ENCODE measurements at places on chromosomes 7 and 10.

DNA sequence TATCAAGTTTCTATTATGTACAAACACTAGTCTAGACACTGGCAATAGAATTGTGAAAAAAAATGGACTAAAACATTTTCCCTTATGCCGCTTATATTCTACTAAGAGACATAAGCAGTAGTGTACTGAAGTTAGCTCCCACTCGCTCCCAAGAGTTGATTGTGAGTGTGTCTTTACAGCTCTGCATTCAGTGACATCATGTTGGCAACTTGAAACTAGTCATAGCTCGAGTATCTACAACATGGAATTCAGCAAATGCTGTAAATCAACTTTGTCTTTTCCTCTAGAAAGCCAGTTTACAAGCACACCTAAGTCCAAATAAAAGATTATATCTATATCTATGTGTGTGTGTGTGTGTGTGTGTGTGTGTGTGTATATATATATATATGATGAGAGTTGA lies 58.8 kb upstream of the MAGI2 start:
- DNase-seq, result no peak

- no peak for DNase-seq
These were observed 31.1 kb downstream of the ENKUR start for GRCh38 chr10:24984906-24985305.

- DNase-seq, result no peak
These were observed 13.6 kb downstream of the WBP1L start for GRCh38 chr10:102757323-102757722.

GRCh38 chr7:132255115-132255797 lies 321.0 kb downstream of the PLXNA4 start:
- no peak for DNase-seq

DNA sequence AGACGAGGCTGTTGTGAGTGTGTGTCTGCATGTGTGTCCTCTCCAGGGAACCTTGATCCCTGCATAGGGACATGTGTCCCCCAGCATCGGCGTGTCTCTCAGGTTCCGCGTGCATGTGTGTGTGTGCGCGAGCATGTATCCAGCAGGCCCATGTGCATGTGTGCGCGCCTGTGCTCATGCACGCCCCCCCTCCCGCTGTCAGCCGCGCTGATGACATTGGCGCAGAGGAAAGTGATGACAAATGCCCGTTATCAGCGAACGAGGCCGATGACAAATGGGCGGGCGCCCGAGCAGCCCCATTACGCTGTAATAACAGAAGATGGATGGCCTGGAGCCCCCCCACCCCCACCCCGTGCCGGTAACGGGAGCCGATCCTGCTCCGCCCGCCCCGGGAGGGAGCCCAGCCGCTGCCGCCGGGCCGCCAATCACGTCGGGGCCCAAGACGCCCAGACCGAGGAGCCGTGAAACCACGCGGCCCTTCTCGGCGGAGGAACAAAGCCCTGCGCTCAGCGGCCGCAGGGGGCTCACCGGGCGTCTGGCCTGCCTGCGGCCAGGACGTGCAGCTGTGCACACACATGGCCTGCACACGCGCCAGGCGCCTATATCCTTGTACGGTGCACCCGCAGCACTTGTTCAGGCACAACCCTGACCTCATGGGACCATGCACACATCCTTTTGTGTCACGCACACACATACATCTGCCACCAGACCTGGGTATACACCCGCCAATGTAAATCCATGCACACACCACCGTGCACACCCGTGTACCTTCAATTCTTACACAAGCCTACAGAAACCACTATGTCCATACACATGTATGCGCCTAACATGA lies 21.5 kb downstream of the POLL start:
- peak; percentile 50 for DNase-seq

DNA sequence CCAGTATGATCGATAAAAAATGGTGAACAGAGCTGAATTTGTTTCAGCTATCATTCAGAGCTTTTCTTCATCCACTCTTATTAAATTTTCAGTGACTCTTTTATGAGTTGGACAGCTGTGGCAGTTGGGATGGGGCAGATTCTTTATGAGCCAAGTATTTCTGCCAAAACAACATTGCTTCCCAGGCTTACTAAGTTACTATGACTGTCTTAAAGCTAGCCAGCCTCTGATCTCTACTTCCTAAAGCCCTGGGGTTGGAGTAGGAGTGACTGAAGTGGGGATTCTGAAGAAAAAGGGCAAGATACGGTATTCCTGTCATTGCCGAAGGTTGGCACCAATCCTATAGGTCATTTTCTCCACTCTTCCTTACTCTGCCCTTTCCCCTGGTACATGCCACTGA lies 12.7 kb downstream of the RPP30 start:
- no peak for DNase-seq

- DNase-seq, result no peak
These were observed 85.4 kb downstream of the MALRD1 start for GRCh38 chr10:19133992-19134391.

GRCh38 chr10:66799474-66799873 lies 126.4 kb upstream of the LRRTM3 start:
- no peak for DNase-seq

GRCh38 chr7:24336461-24336860 lies 52.5 kb downstream of the NPY start:
- DNase-seq, result no peak

- no peak for DNase-seq
These were observed 105.5 kb upstream of the CSTF2T start for GRCh38 chr10:51804866-51805265.

GRCh38 chr7:103432712-103433111 lies 13.3 kb downstream of the SLC26A5 start:
- DNase-seq, result no peak

DNA sequence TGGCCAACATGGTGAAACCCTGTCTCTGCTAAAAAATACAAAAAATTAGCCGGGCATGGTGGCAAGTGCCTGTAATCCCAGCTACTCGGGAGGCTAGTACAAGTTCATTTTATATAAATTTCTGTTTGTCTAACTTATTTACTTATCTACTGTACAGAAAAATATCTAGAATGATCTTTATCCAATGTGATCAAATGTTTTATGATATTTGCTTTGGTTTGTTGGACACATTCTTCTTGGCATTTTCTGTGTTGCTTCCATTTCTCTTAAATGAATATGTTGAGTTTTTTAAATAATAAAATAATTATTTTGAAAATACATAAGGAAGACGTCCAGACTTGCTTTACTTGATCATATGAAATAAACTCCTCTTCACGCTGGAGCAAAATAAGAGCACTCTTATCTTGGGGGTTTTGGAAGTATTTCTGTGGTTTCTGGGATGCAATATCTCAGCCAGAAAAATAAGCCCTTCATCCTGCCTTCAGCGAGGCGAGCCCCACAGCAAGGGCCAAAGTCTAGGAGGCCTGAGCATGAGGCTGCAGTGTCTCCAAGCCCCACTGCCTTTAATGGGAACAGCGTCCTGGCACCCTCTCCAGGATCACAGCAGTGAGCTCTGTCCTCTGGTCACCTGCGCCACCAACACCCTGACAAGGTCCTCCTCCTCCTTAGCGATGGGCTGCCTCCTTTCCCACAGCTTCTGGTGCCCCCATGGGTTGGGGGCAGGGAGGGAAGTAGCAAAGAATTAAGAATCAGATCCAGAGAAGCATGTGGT lies 480.2 kb downstream of the KCNMA1 start:
- DNase-seq, result no peak

GRCh38 chr7:4796453-4796852 lies 21.0 kb downstream of the AP5Z1 start:
- DNase-seq, result no peak

GRCh38 chr7:75813781-75814236 lies at the start of gene CCL24:
TSS of gene CCL24 (minus strand) at chr7:75813806. CDS start at chr7:75813715, 91 bp downstream.
- no peak for DNase-seq

- no peak for DNase-seq
These were observed 85.1 kb downstream of the KLF6 start for GRCh38 chr10:3699916-3700315.

- DNase-seq, result no peak
These were observed 323.9 kb downstream of the AUTS2 start for GRCh38 chr7:69922026-69922803.

GRCh38 chr10:15432266-15432665 lies 61.2 kb upstream of the FAM171A1 start:
- DNase-seq, result no peak

DNA sequence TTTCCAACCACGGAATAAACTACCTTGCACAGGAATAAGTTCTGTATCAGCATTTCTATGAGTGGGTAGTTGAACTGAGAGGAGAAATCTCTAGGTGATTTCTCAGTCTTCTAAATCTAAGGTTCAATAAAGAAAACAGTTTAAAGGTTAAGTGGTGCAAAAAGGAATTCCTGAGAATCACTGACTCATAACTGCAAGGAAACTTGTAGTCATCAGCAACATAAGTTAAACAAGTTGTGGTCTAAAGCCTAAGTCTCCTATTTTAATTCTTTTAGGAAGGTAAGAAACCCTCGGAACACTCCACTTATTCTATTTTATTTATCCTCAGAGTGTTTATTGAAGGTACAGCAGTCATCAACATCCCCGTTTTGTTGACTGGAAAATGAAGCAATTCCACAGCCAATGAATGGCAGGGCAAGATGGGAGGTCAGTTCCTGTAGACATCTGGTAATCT lies 92.4 kb upstream of the PIK3CG start:
- DNase-seq, result no peak

- DNase-seq, result no peak
These were observed 4.7 kb downstream of the DLX6 start for GRCh38 chr7:97009753-97010732.

DNA sequence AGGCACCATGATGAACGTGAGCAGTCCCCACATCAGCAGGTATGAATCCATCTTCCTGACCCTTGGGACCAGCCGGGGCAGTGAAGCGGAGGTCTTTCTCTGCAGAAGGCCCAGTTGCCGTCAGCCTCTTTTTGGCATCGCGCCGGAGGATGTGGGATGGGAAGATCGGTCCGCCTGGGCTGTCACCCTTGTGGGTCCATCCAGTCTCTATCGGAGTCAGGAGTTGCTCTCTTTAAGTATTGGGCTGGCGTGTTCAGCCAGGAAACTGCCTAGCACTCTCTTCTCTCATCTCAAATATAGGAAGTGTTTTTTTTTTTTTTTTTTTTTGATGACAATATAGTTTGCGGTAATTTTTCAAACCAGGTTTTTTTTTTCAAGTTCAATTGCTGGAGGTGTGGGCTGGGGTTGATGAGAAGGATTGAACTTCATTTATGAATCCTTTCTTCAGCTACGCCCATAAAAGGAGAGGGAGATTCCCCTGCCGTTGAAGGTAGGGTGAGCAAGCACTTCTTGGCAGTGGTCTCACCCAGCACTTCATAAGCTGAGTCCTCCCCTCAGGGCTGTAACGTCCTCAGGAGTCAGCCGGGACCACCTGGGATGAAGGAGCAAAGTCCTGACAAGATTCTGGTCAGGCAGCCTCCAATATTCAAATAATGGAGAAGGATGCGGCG lies at the start of gene IL2RA:
Gene IL2RA (minus strand): TSS at position 267 of the 671 bp plus-strand sequence. CDS start 216 bp downstream, at position 51.
- DNase-seq, result no peak

- no peak for DNase-seq
These were observed 175.2 kb downstream of the CDK14 start for GRCh38 chr7:90771281-90771680.

DNA sequence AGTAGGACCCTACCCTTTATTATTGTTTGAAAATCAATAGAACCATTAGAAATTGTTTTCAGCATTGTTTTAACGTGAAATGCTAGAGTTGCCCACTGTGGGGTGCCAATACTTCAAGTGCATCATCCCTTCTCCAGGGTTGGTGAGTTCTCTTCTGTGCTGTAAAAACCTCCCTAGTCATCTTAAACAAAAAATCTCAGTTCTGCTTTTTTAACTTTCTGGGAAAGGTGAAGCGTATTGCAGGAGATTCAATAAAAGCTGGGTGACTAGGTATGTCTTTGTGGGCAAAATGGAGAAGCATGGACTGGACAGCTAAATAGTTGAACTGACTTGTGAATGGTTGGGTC lies 699.1 kb downstream of the SUGCT start:
- no peak for DNase-seq

DNA sequence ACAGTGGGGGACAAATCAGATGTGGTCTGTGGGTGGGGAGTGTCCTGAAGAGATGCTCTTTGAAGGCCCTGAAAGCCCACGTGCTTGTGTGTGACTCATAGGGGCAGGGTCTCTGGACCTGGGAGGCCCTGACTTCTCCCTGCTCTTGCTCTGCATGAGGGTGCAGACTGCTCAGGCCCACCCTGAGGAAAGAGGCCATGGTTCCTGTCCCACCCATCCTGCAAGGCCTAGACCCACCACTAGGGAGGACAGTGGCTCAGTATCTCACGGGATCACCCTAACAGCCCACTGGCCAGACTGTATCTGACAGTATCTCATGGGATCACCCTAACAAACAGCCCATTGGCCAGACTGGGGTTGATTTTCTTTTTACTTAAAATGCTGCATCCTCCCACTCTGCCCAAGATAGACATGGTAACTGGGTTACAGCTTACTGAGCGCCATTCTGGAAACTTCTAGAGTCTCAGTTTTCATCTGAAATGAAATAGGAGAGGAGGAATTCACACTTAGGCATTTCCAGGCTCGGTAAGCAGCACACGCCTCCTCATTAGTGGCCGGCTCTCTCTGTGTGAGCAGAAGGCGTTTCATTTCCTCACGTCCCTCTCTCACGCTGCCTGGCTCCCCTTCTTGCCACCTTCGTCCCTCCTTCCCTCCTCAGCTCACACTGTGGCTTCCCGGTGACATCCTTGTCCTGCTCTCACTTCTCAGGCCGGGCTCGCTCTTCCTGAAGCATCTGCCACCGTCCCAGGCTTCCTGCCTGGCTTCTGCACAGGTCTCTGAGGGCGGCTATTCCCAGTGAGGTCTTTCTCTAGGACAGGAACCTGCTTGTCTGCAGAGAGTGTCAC lies 242.6 kb downstream of the GLRX3 start:
- DNase-seq, result no peak

DNA sequence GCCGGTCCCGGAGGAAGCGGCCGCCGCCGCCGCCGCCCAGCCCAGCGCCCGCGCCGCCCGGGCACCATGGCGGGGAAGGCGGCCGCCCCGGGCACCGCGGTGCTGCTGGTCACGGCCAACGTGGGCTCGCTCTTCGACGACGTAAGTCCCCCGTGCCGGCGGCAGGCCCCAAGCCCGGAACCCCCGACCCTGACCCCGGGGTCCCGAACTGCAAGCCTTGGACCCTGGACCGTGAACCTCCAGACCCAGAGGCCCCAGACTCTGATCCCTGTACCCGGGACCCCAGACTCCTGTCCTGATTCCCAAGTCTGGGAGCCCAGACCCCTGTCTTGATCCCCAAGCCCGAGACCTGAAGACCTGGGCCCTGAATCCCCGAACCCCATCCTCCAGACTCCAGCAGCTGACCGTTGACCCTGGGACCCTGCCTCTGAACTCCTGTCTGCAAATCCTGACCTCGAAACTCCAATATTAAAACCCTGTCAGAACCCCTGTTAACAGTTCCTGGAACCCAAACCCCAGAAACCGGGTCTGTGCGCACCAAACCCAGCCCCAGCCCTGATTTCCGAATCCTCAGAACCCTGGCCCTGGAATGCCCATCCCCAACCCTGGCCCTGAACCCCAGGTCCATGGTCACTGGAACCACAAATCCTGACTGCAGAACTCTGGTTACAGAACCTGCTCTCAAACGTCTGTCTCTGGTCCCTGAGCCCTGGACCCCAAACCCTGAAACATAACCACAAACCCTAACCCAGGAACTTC lies 623 bp downstream of the INPP5A start:
- no peak for DNase-seq

GRCh38 chr7:155471718-155472117 lies 13.8 kb downstream of the EN2 start:
- no peak for DNase-seq

GRCh38 chr7:130945411-130945811 lies 211.4 kb upstream of the KLF14 start:
- no peak for DNase-seq

GRCh38 chr10:126650161-126650560 lies 20.3 kb downstream of the C10orf90 start:
- no peak for DNase-seq

All from hematopoietic multipotent progenitor cell treated with erythropoietin and hydrocortisone succinate and interleukin-3 and kit ligand, for 15 days (in vitro differentiated cells).